ENCODE measurements at places on chromosomes 16 and 17. TPM values are rescaled to one million over a fixed set of nuclear protein-coding genes. Genes with fewer than 3 reads are reported as not detected.

TMEM208 gene
- 47.6 TPM for total RNA-seq

TMEM114 gene
- total RNA-seq = not detected

PYDC1 gene
- total RNA-seq = 5.5 TPM

- no peak for DNase-seq
These were observed 22.5 kb downstream of the ATPAF2 start for GRCh38 chr17:18016426-18016825.

- no peak for DNase-seq
These were observed 5.7 kb downstream of the GGA2 start for GRCh38 chr16:23504453-23505179.

DNA sequence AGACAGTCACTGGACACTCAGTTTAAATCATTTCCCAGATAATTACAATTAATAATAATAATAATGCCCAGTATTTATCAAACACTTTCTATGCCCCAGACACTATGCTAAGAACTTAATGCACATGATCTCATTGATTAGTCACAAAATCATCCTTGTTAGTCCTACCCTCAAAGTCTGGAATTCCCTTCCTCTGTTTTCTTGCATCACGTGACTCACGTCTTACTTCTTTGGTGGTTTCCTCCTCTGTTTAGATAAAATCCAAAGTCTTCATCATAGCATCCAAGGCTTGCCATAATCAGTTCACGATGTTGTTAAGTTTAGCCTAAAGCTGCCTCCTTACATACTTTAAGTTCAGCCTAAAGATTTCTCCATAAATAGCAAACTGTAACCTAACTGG lies 471.9 kb downstream of the PMP22 start:
- DNase-seq = no peak

GAS7 gene
- 261 TPM for total RNA-seq

NATD1 gene
- 5.7 TPM for total RNA-seq

DNA sequence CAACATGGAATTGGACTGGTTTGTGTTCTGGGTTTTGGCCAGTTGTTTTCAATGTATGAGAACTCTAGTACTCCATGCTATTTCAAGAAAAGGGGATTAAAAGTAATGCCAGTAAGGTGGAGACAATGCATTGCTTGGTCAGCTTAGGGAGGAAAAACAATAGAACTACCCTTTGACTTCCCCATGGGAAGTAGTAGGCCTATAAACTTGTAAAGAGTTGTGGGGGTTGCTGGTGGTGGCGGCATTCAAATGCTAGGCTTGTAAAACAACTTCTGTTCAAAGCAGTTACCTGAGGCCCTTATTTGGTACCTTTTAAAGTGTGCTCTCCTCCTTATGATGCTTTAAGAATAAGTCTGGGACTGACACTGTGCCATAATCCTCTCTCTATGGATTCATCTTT lies 9.4 kb downstream of the MAP3K3 start:
- DNase-seq = no peak

KCNH6 gene
- total RNA-seq = not detected

- no peak for DNase-seq
These were observed 1.6 kb downstream of the C1QL1 start for GRCh38 chr17:44966348-44967025.

- no peak for DNase-seq
These were observed 13.1 kb upstream of the TCAP start for GRCh38 chr17:39651923-39652586.

GRCh38 chr17:35745246-35745645 lies 7.8 kb downstream of the GAS2L2 start:
- DNase-seq = no peak

- DNase-seq = no peak
These were observed 26.8 kb upstream of the CAPN15 start for GRCh38 chr16:500709-501108.

DNA sequence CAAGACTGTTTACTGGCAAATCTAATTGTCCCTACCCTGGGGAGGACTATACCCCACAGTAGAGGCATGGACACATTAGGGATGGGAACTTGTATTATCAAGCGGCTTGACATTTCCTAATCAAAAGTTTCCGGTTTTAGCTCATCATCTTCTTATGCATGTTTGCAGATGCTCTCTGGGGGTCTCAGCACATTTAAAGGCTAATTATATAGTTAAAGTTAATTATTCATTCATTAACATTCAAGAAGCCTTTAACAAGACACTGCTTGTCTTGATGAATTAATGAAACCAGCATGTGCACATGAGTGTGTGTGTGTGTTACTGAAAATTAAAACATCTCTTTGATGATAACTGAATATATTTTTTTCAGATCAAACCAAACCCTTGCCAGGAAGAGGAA lies 377.1 kb downstream of the GRIN2A start:
- no peak for DNase-seq

GRCh38 chr17:34645594-34645993 lies 66.2 kb downstream of the TMEM132E start:
- DNase-seq = no peak

- DNase-seq = no peak
These were observed 27.7 kb downstream of the GINS2 start for GRCh38 chr16:85660843-85661739.

PPP4C gene
- 35.9 TPM for total RNA-seq

DNA sequence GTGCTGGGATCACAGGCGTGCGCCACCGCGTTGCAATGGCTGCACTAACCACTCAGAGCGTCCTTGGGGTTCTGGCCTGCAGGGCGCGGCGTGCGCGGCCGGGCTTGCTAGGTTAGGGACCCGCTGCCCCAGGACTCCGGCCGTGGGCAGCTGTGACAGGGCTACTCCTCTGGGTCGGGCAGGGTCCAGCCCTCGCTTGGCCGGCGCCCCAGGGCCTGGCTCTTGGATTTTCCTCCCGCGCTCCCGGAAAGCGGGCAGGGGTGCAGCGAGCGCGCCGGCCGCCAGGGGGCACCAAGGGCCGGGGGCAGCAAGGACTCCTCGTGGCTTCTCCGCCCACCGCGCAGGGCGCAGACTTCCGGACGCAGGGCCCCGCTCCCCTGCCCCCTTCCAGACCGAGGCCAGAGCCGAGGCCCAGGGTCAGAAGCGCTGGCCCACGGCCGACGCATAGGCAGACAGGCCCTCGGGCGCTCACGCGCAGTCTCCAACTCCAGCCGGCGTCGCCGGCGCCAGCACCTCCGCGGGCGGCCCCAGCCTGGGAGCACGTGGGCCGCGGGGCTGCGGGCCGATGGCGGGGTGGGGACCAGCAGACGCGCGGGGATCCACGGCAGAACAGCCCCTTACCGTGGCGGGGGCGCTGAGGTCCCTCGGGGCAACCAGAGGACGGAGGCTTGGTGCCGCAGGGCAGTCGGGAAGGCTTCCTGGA lies 355 bp downstream of the TLE7 start:
- DNase-seq = no peak

DNA sequence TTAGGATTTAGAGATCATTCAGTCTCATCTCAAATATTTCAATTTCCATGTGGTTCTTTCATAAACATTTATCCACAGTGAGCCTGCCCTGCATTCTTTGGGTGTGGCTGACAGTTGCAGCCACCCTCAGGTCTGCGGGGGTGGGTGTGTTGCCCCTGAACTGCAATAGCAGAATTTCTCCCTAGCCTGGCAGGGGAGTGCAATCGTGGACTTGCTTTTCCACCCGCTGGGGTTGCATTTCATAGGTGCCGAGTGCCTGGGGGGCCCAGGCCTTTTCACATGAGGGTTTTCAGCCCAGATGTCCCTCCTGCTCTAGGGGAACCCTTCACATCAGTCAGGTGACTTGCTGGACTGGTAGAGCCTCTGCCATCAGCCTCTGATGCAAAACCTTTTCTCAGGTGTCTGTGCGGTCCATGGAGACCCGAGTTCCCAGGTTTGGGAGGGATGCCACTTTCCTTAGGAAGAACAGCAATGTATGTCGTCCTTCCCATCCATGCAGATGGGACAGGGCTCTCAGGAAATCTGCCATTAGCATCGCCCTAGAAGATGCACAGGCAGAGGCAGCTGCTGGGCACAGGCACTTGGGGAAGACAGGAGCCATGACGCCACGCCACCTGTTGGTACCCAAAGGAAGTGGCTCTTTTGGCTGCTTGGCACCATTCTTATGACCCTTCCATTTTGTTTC lies 2.4 kb upstream of the USP36 start:
- DNase-seq = no peak

DNA sequence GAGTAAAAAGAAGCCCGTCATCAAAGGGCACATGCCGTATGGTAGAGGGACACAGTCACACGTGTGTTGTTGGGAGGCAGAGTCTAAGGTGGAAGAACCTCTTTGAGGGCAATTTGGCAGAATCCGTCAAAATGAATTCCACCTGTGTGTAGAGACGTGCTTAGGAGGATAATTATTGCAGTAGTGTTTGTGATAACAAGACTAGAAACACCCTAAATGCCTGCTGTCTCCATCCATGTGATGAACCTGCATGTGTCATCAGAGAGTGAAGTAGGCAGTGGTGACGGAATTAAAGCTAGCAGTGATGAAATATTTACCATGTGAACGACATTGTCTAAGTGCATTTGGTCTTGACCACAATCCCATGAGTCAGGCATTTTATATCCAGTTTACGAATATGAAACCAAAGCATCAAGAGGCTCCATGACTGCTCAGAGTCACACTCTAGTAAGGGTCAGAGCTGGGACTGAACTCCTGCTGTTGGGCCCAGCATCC lies 61.3 kb upstream of the ADORA2B start:
- no peak for DNase-seq

- no peak for DNase-seq
These were observed 9.0 kb upstream of the AMZ2 start for GRCh38 chr17:68238871-68239253.

KIAA0753 gene
- total RNA-seq = 14.1 TPM

DNA sequence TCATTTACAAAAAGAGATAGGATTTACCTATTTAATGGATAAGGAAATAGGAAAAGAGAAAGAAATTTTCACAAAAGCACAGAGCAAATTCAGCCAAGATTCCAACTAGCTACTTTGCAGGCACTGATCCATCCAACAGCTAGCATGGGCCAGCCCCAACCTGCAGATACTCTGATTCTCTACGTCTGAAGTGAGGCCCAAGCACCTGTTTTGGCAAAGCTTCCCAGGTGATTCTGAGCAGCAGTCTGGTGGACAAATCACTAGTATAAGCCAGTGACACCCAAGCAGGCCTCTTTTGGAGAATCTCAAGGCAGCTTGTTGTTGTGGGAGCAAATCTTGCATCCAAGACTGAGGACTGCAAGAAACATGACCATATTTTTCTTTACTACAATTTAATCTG lies 20.9 kb upstream of the CALB2 start:
- DNase-seq = no peak

GRCh38 chr16:56005958-56006357 lies 130.8 kb upstream of the CES5A start:
- DNase-seq = no peak

DNA sequence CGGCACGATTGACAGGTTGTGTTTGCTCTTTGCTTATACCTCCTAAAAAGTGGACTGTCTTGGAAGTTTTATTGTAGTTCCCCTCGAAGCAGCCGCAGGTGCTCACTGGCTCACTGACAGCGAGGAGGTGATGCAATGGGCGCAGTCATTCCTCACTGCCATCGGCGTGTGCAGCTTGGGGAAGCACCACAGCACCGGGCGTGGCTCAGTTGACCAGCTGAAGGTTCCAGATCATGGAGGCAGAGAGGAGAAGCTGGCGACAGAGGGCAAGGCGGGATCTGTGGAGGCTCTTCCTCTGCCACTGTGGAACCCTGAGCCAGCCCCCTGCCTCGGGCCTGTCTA lies 72.1 kb upstream of the TNRC6C start:
- DNase-seq = no peak

CSF3 gene
- 2.1 TPM for total RNA-seq

- no peak for DNase-seq
These were observed 28.0 kb downstream of the NXN start for GRCh38 chr17:951325-952132.

KRT23 gene
- total RNA-seq = not detected

DNA sequence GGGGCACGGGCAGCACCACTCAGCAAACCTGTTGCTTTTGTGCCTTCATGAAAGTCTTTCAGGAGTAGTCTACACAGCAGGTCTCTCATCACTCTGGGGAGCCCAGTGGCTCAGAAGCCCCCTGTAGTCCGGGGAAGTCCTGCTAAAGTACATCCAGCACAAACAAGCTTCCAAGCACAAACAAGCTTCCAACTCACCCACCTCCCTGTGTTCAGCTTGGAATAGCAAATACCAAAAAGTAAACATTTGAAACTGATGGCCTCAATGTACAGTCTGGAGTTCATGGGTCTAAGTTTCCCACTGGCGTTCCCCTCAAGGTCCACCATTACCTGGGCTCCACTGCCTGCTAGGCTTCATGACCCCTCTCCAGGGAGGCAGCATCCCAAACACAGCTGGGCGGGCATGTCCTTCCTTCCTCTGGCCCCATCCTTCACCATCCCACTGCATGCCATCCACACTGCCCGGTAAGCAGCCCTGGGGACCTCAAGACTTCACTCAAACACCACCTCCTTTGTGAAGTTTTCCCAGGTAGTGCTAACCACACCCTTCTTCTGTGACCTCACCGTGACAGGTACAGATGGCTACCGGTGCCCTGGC lies 62.8 kb upstream of the SIAH1 start:
- no peak for DNase-seq

B4GALNT2 gene
- total RNA-seq = not detected

GRCh38 chr17:19555746-19556145 lies 22.1 kb downstream of the SLC47A1 start:
- no peak for DNase-seq

RPUSD1 gene
- 11.7 TPM for total RNA-seq

HS3ST4 gene
- total RNA-seq = not detected

- DNase-seq = no peak
These were observed 9.3 kb downstream of the ZCCHC14 start for GRCh38 chr16:87483481-87483880.

DNA sequence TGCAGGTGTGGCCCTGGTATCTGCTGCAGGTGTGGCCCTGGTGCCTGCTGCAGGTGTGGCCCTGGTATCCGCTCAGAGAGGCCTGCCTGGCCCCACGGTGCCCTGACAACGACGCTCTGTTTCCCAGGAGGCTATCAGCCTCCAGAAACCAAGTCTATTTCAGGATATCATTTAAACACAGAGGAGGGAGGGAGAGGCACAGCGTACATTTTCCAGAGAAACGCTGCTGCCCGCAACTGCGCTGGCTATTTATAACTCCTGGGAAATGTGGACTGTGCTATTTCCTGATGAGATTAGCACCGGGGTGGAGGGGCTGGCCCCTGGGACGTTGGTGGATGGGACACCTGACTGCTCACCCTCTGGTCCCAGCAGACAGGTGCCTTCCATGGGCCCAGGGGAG lies 22.5 kb downstream of the TIMM22 start:
- DNase-seq = no peak

DNA sequence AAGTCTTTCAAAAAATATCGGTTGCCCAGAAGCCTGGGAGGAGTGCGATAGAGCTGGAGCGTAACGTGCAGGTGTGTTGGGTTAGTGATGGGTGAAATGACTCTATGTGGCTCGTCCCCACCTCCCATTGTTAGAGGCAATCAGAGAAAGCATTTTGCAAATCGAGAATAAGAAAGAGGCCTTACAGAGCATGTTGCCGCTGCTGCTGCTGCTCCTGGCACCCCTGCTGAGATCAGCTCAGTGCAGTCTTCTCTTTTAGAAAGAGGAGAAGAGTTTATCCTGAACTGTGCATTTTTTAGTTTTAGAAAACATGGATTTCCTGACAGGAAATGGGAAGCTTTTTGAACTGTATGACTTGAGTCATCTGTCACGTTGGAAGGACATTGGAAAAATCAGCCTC lies 774.5 kb upstream of the RBFOX1 start:
- no peak for DNase-seq

- no peak for DNase-seq
These were observed 1.3 kb upstream of the BAIAP2 start for GRCh38 chr17:81033535-81034167.
